ENCODE measurements at places on chromosomes 16 and 17.

DNA sequence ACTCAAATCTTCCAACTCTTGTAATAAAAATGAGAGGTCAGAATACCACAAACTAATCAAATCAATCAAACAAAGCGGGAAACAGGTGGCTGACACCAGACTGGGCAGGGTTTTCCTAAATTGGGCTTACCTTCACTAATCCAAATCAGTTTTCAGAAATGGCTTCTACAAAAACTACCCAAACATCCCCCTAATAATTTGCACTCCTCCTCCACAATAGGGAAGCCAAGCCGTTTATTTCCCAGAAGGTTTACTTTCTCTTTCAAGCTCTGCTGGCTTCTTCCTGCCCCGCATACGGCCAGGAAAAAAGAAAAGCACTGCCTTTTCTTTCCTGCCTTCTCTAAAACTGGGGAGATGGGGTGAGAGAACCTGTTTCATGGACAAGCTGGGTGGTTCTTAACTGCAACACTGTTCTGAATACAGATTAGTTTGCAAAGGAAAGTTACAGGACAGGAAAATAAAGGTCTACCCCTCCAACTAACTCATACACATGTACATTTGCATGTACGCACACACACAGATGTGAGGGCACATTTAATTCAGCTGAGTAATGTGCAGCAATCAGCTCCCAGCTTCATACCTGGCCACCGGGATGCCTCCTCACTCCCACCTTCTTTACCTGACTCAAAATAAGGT lies 9.2 kb downstream of the STAT3 start:
- peak; percentile 50 for DNase-seq

- no peak for DNase-seq
Measured at GRCh38 chr16:58456193-58456592, 43.8 kb upstream of the NDRG4 start.

- DNase-seq: no peak
Measured at GRCh38 chr17:4665027-4665426, 23.5 kb upstream of the ALOX15 start.

- no peak for DNase-seq
Measured at GRCh38 chr16:19138601-19139000, 24.8 kb downstream of the ITPRIPL2 start.

DNA sequence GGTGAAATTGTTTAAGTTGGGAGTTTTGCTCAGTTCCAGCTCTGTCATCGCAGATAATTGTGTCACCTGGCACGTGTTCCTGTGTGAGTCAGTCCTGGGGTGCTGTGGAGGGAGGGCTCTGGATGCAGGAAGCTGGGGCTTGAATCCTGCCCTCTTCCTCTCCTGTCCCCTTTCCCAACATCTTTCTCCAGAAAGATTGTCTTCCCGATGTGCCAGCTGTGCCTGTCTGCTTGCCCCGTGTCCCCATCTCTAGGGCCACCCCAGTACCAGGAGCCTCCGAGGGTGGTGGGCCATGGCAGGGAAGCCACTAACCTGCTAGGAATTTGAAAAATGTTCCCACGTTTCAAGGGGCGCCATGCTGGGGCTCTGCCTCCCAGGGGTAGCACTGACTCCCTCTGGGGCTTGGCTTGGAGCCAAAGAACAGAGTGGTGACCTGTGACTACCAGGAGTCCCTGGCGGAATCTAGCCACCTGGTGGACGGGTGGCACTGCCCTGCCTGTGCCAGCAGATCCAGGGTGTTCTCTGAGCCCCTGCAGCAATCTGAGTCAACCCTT lies 198.1 kb downstream of the ENGASE start:
- DNase-seq: no peak

DNA sequence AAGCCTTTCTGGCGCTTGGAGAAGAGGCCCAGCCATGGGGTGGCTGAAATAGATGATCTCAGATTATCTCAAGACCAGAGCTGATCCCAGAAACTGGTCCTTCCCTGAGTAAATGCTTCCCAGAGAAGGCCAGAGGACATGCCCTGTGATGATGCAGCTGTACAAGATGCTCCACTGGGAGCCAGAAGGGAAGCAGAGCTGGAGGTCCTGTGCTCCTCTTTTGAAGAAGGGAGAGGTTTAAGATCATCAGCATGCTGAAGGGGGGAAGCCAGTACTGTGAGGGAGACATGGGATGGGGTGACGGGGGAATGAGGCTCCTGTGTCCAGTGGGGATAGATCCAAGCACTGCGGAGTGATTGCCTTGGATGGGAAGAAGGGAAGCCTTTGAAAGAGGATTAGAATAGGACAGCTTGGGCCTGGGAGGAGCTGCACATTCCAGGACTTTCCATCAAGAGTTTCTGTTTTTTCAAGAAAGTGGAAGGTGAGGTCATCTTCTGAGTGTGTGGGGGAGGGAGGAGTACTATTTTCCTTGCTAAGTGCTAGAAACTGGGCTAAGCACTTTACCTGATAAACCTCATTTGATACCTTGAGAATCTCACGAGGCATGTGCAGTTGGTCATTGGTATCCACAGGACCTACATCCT lies 16.4 kb upstream of the ALOX15B start:
- DNase-seq: no peak
